Fibroblast of gingiva (primary cell): ENCODE measurements at places on chromosomes 1 and 21.

DNA sequence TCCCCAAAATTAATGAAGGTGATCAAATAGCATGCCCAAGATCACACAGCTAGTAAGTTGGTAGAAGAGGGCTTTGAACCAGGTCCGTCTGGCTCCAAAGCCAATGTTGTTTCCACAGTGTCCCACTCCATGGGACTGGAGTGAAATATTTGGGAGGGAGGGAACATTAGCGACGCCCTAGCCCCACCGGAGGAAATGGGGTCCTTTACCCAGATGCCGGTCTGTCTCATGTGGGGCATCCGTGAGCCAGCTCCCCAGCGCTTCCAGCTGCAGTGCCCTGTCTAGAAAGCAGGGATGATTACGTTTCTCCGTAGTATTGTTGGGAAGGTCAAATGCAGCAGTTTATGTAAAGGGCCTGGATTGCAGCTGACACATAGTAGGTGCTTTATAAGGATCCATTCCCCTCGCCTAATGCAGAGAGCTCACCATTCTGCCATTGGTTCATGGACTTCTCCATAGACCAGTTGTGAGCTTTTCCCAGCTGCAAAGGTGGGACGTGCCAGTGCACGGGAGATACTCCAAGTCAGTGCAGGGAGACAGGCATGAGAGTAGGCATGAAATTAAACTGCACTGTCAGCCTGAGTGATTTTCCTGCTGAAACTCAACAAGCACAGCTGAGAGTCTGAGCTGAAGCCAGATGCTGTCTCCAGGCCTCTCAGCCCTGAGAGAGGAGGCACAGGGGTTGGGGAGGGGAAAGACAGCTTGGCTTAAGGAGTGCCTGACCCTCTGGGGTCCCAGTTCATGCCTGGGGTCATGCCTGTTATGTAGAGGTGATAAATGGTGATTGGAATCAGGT is 24.7 kb downstream of the QSOX1 start:
- DNase-seq, result no peak

- DNase-seq, result no peak
These were observed 287.9 kb downstream of the PLPP3 start for GRCh38 chr1:56291374-56291919.

DNA sequence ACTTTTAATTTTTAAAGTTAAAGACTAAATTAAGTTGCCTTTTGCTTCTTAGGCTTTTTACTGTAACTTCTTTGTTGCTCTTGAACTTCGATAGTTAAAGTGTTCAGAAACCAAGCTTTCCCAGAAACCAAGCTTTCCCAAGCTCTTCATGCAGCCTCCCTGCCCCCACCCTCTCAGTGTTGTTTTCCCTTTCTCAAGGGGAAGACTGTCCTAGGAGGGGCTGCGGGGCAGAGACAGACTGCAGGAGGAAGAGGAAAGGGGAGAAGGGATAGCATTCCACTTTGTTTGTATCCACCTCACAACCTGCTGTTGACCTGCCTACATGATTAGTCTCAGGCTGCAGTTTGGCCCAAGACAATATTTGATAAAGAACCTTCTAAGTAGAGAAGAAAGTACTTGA is 39.0 kb upstream of the DIPK1A start:
- no peak for DNase-seq

DNA sequence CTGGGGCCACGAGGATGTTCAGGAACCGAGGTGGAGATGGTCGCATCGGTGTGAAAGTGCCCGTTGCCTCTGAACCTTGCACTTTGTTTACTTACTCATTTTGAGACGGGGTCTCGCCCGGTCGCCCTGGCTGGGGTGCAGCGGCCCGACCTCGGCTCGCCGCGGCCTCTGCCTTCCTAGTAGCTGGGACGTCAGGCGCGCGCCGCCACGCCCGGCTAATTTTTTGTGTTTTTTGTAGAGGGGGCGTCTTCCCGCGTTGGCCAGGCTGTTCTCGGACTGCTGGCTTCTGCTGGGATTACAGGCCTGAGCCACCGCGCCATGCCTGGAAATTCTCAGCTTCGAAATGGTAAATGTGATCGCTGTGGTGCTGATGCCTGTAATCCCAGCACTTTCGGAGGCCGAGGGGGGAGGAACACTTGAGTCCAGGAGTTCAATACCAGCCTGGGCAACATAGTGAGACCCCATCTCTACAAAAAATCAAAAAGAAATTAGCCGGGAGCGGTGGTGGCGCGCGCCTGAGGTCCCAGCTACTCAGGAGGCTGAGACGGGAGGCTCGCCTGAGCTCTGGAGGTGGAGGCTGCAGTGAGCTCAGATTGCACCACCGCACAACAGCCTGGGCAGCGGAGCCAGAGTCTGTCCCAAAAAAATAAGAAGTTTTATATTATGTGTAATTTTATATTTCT is 684 bp upstream of the MRPL20 start:
- peak; percentile 21 for DNase-seq
